ENCODE measurements at places on chromosomes 13 and 19.
A peak's percentile ranks its signal among the peaks of the same experiment; 100 is the strongest.

DNA sequence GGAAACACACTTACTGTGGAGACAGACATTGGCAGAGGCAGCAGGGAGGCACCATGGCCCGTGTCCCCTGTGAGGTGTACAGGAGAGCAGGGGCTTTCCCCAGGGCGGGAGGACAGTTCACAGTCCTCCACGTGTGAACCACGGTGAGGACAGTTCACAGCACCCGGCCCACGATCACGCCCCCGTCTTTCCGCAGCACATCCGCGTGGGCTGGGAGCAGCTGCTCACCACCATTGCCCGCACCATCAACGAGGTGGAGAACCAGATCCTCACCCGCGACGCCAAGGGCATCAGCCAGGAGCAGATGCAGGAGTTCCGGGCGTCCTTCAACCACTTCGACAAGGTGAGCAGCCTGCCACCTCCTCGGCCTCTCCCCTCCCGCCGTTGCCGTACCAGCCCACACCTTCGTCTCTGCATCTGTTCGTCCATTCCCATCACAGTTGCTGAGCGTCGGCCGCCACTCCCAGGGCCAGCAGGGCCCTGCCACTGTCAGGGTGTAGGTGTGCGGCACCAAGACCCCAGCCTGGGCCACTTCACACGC, 17.4 kb downstream of the CAPN12 start:
- no peak for DNase-seq

DNA sequence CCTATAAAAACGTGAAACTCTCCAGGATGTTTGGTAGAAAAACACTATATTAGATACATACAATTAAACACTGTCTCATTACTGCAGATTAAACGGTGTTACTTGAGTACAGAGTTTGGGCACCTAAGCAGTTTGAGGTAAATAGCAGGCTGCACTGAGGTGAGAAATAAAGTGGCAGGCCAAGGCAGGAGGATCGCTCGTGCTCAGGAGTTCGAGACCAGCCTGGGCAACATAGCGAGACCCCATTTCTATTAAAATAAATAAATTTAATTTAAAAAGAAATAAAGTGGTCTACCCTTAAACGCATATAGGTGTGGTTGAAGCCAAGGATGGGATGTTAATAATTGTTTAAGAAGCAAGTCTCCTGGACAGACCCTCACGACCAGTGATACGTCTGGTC, 1.2 kb downstream of the PSPC1 start:
- no peak for DNase-seq

GRCh38 chr19:17909003-17909732, 23.6 kb upstream of the CCDC124 start:
- no peak for DNase-seq

GRCh38 chr19:57934820-57935665, at the start of gene ZNF418:
Gene ZNF418, minus strand, starts transcription at chr19:57935402. Its CDS starts 1,580 bp downstream, at chr19:57933822.
- peak; percentile 81 for DNase-seq

GRCh38 chr19:30062907-30063649, 121.0 kb downstream of the URI1 start:
- no peak for DNase-seq

DNA sequence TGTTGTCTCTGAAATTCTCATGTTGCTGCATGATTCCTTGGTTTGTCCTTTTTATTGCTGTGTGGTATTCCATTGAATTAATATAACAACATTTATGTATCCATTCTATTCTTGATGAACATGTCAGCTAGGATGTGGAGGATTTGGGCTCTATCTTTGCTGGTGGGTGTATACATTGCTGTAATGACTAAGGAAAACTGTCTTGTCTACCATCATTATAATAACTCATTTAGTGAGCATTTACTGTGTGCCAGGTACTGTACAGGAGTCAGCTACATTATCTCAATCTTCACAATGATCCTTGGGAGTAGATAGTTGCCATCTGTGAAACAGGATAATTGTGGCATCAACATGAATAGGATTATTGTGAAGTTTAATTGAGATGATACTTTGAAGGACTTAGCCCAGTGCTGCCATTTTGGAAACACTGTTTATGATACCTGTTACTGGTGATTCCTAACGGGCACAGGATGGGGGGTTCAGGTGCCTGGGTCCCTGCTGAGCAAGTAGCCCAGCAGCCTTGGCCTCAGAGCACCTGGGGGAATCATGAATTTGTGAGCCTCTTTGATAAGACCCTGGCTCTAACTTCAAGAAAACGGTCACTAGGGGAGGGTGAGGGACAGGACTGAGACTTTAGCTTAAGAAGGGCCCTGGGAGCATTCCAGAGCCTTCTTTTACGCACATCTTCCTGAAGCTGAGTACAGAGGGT, 1.8 kb upstream of the CCNE1 start:
- no peak for DNase-seq

- DNase-seq = no peak
Observed at GRCh38 chr19:2805991-2806649, 13.5 kb upstream of the ZNF554 start.

GRCh38 chr13:113816946-113817859, 46.7 kb downstream of the GAS6 start:
- peak; percentile 78 for DNase-seq

- DNase-seq = no peak
Observed at GRCh38 chr13:24249624-24250023, 59.8 kb upstream of the C1QTNF9 start.

DNA sequence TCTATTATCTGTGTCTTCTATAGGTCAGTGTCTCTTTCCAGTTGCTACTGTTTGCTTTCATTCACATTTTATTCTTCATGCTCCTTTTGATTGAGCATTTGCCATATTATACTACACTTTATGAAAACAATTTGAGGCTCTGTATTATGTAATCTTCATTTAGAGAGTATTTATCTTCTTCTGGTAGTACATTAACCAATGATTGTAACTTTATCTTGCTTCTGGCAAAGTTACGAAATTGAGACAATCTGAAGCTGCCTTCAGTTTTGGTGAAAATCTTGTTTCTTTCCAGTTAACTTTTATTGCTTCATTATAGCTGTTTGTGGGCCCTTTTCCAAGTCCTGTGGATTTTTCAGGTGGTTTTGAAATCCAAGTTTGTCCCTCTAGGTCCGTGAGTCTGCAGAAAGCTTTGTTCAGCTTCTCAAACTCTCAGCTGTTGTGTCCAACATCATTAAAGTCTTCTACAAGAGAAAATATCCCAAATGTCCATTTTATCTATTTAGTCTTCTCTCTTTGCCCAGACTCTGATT, 1255.4 kb upstream of the SPRY2 start:
- DNase-seq = no peak

- DNase-seq = peak; percentile 47
Observed at GRCh38 chr19:53876651-53877224, 5.3 kb upstream of the PRKCG start.

DNA sequence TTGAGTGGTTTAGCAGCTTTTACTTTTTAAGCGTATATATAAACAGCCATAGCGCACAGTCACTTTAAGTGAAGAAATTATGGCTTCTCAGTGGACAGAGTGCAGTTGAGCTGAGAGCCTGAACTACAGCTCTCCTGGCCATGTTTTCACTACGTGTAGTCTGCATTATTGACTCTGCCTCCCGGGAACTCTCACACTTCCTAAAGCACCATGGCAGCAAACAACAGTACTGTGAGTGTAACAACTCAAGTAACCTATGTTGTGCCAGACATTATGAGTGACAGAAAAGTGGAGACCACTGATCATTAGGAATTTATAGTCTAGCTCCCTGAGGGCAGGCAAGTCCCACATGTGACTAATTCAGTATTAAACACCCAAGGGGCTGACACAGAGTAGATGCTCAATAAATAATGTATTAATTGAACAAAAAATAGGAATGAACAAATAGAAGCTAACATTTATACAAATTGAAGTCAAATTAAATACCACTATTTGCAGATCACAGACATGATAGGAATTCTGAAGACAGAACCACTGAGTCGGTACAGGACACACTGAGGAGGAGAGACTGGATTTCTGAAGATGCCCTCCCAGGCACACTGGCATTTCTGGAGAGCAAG, 19.7 kb downstream of the EFNB2 start:
- DNase-seq = no peak

GRCh38 chr19:3683405-3684053, 16.7 kb downstream of the PIP5K1C start:
- DNase-seq = no peak

GRCh38 chr13:27170221-27170515, 1.4 kb downstream of the USP12 start:
- no peak for DNase-seq

GRCh38 chr13:79311386-79311785, 94.7 kb downstream of the RBM26 start:
- no peak for DNase-seq

- DNase-seq = no peak
Observed at GRCh38 chr13:26760832-26761582, 421 bp upstream of the GPR12 start.

GRCh38 chr13:78497702-78498355, 105.5 kb downstream of the POU4F1 start:
- DNase-seq = no peak

DNA sequence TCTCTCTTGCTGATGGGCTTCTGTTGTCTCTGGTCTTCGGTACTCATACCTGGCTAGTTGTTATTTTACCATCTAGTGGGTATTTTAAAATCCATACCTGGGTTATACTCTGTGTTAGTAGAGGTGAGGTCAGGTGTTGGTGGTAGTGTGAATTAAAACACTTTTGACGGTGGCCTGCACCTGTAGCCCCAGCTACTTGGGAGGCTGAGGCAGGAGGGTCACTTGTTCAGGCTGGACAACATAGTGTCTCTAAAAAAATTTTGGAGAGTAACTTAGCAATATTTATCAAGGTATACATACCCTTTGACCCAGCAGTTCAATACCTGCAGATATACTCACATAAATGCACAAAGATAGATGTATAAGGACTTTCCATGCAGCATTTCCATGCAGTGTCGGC, 55.4 kb downstream of the GSX1 start:
- no peak for DNase-seq

DNA sequence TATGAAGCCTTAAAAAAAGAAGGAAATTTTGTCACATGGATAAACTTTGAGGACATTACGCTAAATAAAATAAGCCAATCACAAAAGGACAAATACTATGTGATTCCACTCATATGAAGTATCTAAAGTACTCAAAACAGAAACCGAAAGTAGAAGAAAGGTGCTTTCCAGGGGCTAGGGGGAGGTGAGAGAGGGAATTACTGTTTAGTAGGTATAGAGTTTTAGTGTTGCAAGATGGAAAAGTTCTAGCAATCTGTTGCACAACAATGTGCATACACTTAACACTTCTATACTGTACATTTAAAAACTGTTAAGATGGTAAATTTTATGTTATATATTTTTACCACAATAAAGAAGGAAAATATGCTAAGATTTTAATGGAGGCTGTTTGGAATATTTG, 83.0 kb downstream of the POLR1D start:
- peak; percentile 12 for DNase-seq

DNA sequence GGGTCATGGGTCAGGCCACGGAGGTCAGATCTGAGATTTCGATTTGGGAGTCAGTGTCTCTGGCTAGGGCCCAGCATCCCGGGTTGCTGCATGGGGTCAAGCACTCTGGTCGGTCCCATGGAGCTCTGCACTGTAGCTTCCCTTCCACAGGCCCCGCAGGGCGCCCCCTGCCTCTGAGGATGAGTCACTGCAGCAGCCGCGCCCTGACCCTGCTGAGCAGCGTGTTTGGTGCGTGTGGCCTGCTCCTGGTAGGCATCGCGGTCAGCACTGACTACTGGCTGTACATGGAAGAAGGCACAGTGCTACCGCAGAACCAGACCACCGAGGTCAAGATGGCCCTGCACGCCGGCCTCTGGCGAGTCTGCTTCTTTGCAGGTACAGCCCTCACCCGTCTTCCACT, 3.6 kb downstream of the CACNG7 start:
- DNase-seq = no peak

- DNase-seq = no peak
Observed at GRCh38 chr19:5684694-5685430, 4.0 kb downstream of the HSD11B1L start.

DNA sequence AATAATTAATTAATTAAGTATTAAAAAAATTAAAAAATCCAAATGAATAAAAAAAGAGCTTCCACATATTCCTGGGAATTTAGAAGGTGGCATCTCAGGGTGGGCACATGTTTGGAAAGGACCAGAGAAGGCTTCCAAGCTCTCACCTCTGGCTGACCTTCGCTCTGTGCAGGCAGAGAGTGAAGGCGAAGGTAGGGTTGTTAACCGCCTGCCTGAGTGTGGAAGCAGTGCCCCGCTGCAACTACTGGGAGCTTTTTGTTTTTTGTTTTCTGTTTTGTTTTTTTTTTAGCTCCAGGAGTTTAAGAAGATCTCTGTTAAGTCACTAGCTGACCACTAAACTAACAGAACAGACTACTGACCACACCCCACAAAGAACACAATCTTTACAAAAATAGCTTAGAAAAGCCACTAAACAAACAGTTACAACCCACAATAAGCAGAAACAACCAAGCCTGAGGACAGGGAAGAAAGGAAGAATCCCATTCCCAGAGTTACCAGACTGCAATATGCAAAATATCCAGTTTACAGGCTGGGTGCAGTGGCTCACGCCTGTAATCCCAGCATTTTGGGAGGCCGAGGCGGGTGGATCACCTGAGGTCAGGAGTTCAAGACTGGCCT, 11.4 kb downstream of the ZNF541 start:
- DNase-seq = no peak

GRCh38 chr19:49588365-49589122, 2.4 kb upstream of the PRR12 start:
- DNase-seq = peak; percentile 46

DNA sequence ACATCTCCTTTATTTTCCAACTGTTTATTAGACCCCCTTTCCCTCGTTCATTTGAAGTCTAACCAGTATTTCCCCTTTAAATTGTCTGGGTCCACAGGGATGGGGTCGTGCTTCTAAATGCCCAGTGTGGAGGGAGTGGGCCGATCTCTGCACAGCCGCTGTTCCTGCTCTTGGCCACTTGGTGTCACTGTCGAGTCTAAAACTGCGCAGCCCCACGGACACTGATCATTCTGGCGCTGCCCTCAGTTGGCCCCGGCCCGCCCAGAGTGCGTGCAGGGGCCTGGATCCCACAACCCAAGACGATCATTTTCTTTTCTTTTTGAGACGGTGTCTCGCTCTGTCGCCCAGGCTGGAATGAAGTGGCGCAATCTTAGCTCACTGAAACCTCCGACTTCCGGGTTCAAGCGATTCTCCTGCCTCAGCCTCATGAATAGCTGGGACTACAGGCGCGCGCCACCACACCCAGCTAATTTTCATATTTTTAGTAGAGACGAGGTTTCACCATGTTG, 12.0 kb downstream of the WDR88 start:
- peak; percentile 73 for DNase-seq

GRCh38 chr19:46946611-46947238, 72.9 kb upstream of the NPAS1 start:
- no peak for DNase-seq

GRCh38 chr13:60043262-60043661, 120.5 kb downstream of the DIAPH3 start:
- DNase-seq = no peak

GRCh38 chr19:9205501-9206113, 13.8 kb downstream of the OR7D4 start:
- DNase-seq = peak; percentile 73

- DNase-seq = peak; percentile 65
Observed at GRCh38 chr13:46598140-46598819, 45.3 kb downstream of the LRCH1 start.

- DNase-seq = no peak
Observed at GRCh38 chr19:38719761-38720558, 24.3 kb downstream of the CAPN12 start.

- DNase-seq = no peak
Observed at GRCh38 chr19:53957448-53958167, 5.1 kb upstream of the CACNG8 start.

GRCh38 chr13:100564444-100565223, 24.0 kb downstream of the GGACT start:
- DNase-seq = no peak
